ENCODE measurements at places on chromosomes 3 and 15.

GRCh38 chr3:42179110-42179725 is 86.8 kb downstream of the CCK start:
- no peak for DNase-seq

- no peak for DNase-seq
These were observed 74.9 kb downstream of the CEMIP start for GRCh38 chr15:80854104-80854503.

- DNase-seq = no peak
These were observed 23.4 kb downstream of the GTF2E1 start for GRCh38 chr3:120765830-120766493.

- DNase-seq = peak; percentile 77
These were observed at the start of gene CSK for GRCh38 chr15:74781431-74782258. TSS of gene CSK (plus strand) at chr15:74782080. CDS start at chr15:74798298, 16,218 bp downstream.

- no peak for DNase-seq
These were observed 13.4 kb upstream of the SCN10A start for GRCh38 chr3:38829404-38829803.

GRCh38 chr3:189641776-189642175 is 10.6 kb downstream of the TP63 start:
- DNase-seq = no peak

DNA sequence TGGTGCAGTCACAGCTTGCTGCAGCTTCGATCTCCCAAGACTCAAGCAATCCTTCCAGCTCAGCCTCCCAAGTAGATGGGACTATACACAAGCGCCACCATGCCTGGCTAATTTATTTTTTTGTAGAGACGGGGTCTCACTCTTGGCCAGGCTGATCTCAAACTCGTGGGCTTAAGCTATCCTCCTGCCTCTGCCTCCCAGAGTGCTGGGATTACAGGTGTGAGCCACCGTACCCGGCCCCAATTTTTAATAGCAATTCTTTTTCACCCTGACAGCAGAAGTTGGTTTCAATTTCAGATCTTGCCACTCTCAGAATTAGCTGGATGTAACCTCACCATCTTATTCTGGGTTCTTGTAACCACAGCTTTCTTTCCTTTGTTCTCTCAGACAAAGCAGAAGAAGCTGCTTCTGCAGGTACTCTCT is 64.8 kb downstream of the TRIM71 start:
- DNase-seq = no peak

- no peak for DNase-seq
These were observed 9.2 kb downstream of the PLSCR4 start for GRCh38 chr3:146241523-146242240.

GRCh38 chr3:126406389-126407296 is 11.9 kb downstream of the CFAP100 start:
- DNase-seq = no peak
